ENCODE measurements at places on chromosomes 3 and 15.

DNA sequence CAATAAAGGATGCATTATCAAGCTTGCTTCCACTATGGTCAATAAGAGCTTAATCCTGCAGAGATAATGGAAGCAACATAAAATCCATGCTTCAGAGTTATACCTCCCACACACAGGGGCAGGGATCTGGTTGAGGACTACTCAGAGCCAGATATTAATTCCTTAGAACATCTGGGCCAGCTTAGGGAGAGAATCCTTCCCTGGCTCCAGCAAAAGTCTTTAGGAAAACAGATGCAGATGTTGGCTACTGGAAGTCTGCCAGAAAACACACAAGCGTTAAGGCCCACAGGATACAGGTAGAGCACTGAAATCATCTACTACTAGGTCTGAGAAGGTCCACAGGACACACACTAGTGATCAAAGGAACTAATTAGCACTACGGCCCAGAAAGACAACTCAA lies 25.2 kb downstream of the TMEM202 start:
- no peak for DNase-seq

DNA sequence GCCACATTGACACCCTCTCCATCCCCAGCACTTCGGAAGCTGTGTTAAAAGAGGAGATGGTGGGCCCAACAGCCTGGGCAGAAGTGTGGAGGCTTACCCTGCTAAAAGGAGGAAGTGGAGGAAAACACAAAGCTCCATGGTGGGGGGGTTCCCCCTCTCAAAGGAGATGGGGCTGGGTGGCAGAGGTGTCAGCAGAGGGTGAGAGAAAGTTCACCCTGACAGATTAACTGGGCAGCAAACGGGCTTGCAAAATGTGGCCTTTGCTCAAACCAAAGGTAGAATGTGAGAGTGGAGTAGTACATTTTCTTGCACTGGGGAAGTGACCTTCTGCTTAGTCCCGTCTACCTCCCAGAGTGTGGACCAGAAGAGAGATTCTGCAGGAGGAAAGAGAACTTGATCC lies 44.7 kb downstream of the MYO1E start:
- no peak for DNase-seq

GRCh38 chr3:8555113-8555661 lies 53.6 kb downstream of the LMCD1 start:
- DNase-seq = peak; percentile 23

DNA sequence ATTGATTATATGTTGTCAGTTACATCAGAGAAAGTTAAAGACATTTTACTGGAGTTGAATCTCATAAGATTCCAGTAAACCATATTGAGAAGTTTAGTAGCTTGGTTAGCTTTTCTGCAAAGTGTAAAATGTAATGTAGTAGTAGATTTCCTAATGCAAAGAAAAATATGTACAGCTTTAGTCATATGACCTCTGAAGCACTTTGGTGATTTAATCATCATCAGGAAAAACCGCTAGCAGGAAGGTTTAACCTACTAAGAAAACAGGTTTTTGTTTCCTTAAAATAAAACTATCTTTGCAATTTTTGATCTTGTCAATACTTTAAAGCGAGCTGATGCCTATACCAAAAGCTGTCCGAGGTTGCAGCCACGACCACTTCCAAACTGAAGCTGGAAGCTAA lies 364.6 kb upstream of the ZNF385D start:
- no peak for DNase-seq

DNA sequence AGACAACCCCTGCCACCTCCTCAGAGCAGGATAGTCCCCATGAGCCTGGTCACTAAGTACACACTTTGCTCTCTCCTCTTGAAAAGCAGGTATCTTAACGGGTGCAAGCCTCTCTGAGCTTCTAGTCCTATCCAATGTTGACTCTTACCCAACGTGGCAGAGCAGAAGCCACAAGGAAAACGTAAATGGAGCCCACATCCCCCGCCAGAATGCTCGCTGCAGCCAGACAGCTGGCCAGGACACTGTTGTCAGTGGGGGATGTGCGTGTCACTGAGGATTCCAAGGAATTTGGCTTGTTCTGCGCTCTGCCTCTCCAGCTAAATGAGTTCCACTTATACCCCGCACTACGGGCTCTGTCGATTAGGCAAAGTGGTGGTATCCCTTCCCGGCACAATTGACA lies 67.8 kb upstream of the IGF1R start:
- DNase-seq = peak; percentile 63

- DNase-seq = no peak
Measured at GRCh38 chr15:76799760-76800159, 105.4 kb downstream of the SCAPER start.

DNA sequence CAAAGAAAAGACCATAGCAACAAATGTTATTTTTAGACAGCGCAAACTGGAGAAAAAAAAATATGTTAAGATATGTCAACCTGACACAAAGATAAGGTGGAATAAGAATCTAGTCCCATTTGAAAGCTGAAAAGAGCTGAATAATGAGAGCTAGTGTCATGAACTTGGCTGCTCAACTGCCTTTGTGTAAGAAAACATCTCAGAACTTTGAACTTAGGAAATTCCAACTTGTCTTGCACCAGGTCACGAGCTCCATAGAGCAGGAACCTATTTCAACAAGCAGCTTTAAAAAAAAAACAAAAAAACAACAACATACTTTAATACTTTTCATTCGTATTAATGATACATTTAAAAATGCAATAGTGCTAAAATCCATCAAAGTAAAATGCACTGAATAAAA lies 79.5 kb downstream of the ZNF280D start:
- no peak for DNase-seq

GRCh38 chr15:34501131-34501530 lies 63.5 kb upstream of the GOLGA8A start:
- no peak for DNase-seq

DNA sequence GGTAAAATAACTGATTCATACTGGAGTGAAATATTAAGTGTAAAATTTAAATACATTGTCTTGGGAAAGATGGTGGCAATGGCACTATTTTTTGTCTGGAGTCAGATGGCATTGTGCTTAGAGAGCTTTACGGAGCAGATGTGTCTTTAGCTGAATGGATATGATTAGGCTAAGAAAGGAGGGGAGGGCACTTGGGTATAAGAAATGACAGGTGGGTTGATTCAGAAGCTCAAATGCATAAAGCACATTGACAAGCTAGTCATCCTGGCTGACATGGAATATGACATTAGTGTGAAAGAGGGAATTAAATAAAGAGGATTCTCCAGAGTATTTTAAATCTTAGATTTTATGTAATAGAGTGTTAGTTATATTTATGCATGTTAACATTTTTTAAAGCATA lies 570.1 kb upstream of the CBLB start:
- peak; percentile 87 for DNase-seq

DNA sequence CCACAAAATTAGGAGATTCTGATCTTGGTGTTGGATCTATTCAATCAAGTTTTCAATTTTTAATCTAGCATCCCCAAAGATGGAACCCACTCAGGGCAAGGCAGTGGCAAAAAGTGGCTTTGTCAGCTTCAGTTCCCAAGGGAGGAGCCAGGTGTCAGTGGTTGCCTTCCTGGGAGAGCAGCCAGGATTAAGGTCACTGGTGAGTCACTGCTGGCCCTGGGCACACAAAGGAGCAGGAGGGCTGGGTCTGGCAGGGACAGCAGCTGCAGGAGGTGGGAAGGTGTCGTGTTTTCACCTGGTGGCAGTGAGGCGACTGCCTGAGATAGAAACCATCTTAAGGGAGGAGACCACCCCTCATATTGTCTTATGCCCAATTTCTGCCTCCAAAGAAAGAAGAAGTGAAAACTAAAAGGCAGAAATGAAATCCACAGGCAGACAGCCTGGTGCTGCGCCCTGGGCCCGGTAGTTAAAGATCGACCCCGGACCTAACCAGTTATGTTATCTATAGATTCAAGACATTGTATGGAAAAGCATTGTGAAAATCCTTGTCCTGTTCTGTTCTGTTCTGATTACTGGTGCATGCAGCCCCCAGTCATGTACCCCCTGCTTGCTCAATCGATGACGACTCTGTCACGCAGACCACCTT lies 5.9 kb upstream of the KLHL25 start:
- DNase-seq = peak; percentile 58

DNA sequence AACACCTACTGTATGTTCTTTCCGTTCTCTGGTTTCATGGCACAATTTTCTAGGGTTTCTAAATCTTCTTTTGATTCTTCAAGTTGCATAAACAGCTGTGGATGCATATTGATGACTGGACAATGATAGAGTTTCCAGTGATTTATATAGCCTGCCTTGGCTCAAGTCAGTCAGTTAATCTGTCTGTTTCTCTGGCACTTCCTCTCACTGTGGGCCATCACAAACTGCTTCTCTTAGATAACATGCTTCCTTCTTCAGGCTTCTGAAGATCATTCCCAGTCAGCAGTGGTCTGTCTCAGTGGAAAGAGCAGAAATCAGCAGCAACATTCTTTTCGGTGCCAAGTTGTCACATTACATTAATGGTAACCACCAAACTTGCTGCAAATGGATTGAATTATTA lies 207.2 kb downstream of the RYR3 start:
- no peak for DNase-seq

DNA sequence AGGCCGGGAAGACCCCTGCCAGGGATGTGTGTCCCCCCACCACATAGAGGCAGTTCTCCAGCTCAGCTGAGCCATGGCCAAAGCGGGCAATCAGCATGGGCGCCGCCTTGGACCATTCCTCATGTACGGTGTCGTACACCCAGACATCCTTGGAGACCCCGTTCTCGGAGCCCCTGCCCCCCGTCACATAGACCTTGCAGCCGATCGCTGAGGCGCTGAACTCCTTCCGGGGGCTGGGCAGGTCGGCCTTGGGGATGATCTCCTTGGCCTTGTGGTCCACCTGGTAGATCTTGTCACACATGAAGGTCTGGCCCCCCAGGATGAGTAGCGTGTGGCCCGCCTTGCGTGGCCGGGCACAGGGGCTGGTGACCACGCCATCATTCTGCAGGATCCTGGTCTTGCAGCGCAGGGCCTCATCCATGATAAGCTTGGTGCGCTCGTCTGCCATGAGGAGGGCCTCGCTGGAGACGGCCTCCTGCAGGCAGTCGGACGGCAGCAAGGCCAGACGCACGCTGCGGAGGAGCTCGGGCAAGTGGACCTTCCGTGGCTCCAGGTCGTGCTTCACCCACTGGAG lies 26.0 kb downstream of the KLHL25 start:
- DNase-seq = no peak

- no peak for DNase-seq
Measured at GRCh38 chr3:96039632-96040031, 774.8 kb upstream of the EPHA6 start.

DNA sequence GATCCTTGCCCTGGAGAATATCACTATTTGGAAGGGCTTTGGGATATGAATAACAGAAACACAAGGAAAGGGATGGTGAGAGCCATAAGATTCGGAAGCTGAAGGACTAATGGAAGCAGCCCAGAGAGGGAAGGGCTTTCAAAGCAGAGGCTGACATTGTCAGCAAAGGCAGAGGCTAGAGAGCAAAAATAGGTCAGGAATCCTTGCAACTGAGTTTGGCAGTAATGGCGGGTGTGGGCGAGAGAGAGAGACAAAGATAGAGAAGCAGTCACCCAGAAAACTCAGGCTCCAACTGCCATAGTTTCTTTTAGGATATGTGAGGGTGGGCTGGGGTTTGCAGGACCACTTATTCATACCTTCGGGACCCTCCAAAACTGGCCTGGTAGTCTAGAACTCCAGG lies 248.6 kb downstream of the OPA1 start:
- no peak for DNase-seq

GRCh38 chr3:187025254-187025655 lies 94.9 kb downstream of the ST6GAL1 start:
- DNase-seq = no peak

DNA sequence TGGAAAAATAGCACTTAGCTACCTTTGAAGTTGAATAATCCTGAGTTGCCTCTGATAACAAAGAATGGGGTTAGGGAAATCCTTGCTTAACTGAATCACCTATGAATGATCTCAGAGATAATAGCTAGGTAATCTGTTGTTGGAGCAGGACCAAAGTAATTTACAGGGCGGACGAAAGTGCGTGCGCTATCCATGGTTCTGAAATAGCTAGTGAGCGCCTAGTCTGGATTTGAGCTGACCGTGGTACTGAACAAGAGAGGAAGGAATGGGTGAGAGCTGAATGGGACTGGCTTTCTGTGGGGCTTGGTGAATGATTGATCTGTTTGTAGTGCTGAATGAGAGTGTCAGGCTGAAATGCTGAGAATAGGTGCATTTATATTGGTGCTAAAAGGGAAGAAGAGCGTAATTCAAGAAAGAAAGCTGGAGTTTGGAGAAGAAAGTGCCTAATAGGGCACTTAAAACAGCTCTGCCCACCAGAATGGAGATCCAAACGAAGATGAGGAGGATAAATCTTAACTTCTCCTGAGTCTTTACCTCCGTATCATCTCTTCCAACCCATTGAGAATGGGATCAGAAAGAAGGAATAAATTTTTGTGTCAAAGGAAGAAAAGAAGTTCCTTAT lies 10.1 kb downstream of the SCN10A start:
- no peak for DNase-seq

GRCh38 chr15:82901114-82901805 lies 51.3 kb downstream of the HOMER2 start:
- peak; percentile 38 for DNase-seq

DNA sequence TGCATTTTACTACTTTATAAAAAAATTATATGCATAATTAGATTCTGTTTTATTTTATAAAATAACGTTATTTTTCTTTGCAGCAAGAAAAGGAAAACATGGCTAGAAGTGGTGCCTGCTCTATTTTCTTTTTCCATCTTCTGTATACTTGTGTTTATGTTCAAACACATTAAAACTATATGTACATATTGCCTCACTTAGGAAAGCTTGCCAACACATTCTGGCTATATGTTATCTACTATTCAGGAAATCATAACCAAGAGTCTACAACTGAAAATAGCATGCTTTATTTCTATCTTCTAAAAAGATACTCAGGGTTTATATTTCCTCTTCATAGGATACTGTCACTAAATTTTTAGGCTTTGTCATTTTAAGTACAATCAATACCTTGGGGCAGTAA lies 90.2 kb upstream of the KCNMB2 start:
- peak; percentile 45 for DNase-seq

All from NCI-H1417 (cell line).